Activated CD4-positive, alpha-beta T cell treated with anti-CD3 and anti-CD28 coated beads for 24 hours (primary cell): ENCODE measurements at places on chromosomes 6 and 20.
A peak's percentile ranks its signal among the peaks of the same experiment; 100 is the strongest.

GRCh38 chr6:15392182-15392581, 146.3 kb downstream of the JARID2 start:
- no peak for DNase-seq

- no peak for DNase-seq
Measured at GRCh38 chr6:143680141-143680540, 2.4 kb downstream of the PHACTR2 start.

DNA sequence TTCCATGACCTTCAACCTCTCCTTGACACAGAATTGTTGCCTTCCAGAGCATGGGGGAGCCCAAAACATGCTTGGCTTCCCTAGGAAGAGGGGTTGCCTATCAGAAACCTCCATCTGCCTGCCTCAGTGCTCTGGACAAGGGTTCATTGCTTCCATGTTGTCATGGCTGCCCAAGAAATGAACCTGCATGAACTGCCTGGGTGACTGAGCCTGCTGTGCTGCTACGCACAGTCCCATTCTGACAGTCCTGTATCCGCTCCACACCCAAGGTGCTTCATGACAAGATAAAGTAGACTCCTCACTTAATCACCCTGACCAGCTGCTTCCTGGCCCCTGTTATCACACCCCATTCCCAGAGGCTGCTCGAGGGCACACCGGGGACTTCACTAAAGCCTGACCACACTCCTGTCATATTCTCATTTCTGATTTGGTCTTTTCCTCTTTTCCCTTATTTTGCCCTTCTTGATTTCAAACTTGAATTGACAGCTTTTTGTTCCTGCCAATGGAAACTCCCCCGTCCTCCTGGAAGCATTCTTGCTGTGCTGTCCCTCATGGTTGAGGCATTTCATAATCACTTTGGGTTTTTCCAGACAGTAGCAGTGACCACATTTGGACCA, 31.9 kb downstream of the GMPR start:
- DNase-seq: no peak

DNA sequence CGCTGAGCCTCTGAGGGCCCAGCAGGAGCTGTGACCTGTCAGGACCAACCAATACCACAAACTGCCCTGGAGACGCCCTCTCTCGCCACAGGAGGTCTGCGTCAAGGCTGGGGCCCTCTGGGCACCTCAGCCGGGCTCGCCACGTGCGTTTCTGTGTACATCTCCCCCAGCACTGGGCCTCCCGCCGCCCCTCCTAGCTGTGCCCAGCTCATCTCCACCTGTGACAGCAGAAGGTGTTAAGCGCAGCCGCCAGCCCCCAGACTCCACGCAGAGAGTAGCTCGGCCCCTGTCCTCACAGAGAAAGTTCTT, 91.4 kb downstream of the TAF4 start:
- DNase-seq: no peak

DNA sequence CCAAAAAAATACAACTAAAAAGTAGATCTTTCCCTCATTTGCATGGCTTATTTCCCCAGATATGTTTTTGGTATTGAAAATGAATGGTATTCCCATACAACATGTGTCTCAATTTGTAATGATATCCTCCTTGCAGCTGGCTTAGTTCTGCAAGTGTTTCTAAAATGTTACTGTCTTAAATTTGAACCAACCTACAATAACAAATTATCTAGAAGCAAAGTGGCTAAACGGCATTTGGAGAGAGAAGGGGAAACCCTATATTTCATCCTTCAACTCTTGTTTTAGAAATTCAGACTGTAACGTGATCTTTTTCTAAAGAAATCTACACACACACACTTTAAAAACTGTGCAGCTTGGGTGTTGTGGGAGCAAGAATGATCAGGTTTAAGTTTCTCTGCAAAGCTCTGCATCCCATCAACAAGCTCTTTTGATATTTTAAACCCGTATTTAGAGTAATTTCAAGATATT, 153.0 kb downstream of the SOBP start:
- DNase-seq: no peak

- no peak for DNase-seq
Measured at GRCh38 chr6:33848484-33848883, 44.7 kb upstream of the MLN start.

GRCh38 chr6:35048631-35049083, 92.5 kb downstream of the TCP11 start:
- DNase-seq: no peak

GRCh38 chr6:1584996-1585668, 24.6 kb upstream of the FOXC1 start:
- DNase-seq: no peak

DNA sequence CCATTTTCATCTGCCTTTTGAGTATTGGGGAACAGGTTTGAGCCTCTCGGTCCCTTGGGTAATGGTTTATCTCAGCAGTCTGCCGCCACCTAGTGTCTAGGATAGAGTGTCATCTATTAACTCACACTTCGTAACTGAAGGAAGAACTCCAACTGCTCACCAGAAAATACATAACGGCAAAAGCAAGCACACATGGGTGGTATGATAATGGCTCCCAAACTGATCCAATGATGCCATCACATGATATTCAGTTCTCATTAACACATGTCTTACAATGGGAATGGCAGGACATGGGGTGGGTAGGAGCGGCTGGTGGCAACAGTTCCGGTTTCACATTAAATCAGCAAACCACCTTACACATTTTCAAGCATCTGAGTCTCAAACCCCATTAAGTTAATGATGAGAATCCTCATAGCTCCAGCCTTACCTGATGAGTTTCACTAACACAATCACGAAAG, 110.7 kb upstream of the PHACTR1 start:
- peak; percentile 6 for DNase-seq

- DNase-seq: no peak
Measured at GRCh38 chr20:20020908-20021307, 3.7 kb downstream of the NAA20 start.

DNA sequence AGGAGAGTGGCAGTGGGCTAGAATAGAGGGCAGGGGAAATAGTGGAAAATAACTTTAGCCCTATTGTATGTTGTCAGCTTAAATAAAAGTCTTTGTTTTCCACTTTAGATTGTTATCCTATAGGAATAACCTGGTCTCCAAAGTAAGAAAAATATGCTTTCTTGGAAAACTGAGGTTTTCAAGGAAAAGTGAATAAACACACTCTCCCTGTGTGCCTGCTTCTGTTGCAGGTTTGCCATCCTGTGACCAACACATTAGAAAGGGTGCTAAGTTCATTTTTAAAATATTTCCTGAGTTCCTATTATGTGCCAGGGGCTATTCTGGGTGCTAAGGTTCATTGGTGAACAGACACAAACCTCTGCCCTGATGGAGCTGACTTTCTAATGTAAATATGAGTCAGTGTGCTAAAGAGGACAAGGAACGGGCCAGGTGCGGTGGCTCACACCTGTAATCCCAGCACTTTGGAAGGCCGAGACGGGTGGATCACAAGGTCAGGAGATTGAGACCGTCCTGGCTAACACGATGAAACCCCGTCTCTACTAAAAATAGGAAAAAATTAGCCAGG, 23.5 kb downstream of the BICRAL start:
- no peak for DNase-seq

DNA sequence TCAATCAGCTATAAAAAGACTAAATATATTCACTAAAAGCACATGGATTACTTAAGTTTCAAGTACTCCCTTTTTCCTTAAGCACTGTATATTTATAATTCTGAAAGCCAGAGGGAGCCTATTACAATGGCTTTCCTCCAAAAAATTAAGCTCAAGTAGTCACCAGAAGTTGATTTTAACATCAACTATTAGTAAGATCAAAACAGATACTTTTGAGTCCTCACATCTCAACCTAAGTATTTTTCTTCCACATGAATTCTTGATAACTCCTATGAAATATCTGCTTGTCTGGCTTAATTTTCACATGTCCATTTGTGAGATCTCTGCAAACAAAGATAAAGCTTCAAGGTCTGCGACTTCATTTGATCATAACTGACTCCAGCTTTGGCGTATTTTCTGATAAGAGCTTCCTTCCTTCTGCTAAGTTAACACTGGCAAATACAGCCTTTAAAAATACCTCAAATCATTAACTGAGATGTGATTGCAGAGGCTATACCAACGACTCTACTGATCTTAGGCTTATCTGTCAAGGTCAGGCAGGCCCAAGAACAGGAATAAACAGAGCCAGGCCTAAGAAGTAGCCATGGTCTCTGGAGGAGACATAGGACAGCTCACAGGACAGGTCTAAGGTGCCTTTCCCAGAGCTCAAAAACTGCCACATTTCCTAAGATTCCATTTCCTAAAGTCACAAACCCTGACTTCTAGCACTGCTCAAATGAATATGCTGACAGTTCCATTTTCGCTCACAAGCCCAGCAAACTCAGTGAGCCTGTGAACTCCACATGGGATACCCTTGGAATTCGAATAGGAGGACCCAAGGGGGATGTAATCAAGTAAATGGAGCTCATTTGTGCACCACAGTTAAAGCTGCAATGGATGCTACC, 10.0 kb downstream of the SNX5 start:
- DNase-seq: no peak

- no peak for DNase-seq
Measured at GRCh38 chr6:22064558-22064957, 232.3 kb downstream of the PRL start.

GRCh38 chr6:41874741-41875140, 20.4 kb downstream of the USP49 start:
- no peak for DNase-seq

DNA sequence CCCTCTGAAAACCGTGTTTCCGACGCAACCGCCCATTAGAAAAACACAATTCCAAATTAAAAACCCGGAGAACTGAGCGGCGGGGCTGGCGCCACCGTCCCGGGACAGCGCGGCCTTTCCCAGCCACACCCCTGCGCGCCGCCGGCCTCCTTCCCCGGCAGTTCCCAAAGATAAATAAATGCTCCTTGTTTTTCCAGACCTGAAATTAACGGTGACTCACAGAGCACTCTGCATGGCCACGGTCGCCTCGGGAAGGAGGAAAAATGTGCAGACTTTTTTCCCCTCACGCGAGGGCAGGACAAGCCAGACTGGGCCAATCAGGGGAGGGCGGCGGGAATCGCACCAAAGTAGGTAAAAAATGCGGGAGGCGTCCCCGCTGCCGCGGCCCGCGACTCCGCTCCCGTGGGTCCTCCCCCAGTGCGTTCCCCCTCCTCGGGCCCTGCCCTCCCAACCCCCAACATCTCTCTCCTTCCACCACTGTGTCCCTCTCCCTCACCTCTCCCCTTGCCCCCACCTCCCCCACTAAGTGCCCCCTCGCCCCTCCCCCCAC, 828 bp upstream of the DSTN start:
- DNase-seq: no peak

- no peak for DNase-seq
Measured at GRCh38 chr20:23152308-23152892, 66.3 kb upstream of the CD93 start.

DNA sequence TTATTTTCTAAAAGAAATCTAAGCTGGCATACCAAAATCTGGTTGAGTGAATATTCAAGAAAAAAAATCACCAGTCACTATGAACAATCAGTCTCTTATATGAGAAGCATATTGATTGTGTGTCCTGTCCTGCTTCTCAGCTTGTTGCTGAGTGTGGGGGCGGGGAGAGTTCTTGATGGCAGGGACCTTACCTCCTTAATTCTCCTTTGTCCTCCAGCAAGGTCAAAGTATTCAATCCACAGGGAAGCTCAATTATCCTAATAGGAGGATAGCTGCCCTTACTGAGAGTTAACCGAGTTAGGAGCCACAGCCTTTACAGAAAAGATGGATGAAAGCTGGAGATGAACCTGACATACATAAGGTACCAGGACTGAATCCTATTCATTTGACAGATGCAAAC, 154.0 kb downstream of the LY86 start:
- no peak for DNase-seq

GRCh38 chr20:10581823-10582222, 92.0 kb downstream of the JAG1 start:
- DNase-seq: no peak

DNA sequence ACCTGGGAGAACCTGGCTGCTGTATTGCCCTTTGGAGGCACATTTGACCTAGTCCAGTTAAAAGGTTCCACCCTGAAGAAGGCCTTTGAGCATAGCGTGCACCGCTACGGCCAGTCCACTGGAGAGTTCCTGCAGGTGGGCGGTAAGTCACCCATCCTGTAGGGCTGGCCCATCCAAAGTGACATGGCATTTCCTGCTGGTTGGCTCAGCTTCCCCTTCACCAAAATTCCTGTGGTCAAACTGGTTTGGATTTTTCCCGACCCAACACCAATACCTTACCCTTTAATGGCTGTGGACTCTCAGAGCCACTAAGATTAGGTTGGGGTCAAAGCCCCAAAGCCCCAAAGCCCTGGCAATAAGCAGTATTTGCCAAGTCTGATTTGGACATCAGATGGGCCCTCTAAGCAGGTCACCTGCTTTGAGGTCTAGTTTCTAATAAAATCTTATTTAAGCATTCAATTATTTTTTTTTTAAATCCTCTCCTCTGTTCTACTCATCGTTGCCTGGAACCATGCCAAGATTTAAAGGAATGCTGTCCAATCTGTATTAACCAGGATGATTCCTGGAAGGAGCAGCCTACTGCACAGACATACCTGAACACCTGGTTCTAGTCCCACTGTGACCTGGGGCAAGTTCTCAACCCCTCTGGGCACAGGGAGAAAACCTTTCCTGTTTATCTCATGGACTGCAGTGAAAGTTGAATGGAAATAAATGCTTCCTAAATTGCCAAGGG, 40.8 kb downstream of the NT5E start:
- no peak for DNase-seq

DNA sequence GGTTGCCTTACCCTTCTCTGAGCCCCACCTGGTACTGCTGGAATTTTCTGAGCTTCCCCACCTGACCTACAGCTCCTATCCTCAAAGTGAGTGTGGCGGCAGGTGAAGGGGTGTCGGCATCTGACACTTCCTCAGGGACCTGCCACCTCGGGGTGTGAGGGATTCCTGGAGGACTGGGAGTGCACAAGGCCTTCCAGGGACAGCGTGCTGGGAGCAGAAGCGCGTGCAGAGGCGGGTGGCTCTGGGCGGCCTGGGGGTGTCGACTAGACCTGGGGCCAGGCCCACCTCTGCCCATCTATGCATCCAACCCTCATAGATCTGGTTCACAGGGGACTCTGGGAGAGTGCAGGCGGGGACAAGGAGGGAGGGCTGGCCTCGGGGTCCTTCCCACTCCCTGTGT, 7.8 kb downstream of the DLGAP4 start:
- no peak for DNase-seq

DNA sequence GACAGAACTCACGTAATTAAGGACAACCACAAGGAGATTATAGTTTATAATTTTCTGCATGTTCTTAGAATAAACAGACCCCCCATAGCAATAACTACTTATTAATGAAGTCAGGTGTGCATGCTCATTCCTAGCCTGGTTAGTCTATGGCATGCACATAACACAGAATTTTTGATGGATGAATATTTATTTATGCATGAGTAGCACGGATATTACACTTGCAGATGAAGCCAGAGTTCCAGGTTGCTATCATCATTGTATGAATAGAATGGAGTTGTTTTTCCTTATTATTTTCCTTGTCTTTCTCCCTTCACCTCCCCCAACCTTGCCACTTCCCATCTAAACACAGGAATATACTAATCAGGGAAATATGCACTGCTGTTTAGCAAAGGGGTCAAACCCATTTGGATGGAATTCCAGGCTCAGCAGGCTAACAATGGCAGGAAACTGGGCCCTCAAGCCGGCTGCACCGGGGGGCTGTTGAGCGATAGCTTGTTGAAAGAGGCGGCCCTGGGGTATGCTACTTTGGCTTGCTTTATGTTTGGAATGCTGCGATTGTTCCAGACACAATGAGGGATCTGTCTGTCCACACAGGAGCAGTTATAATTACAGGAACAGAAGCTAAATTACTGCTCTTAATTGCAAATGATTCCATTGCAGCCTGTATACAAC, 112.6 kb downstream of the TMEM170B start:
- DNase-seq: no peak
